ENCODE measurements at places on chromosomes 13 and 19. TPM values are rescaled to one million over a fixed set of nuclear protein-coding genes. Genes with fewer than 3 reads are reported as not detected.

DNA sequence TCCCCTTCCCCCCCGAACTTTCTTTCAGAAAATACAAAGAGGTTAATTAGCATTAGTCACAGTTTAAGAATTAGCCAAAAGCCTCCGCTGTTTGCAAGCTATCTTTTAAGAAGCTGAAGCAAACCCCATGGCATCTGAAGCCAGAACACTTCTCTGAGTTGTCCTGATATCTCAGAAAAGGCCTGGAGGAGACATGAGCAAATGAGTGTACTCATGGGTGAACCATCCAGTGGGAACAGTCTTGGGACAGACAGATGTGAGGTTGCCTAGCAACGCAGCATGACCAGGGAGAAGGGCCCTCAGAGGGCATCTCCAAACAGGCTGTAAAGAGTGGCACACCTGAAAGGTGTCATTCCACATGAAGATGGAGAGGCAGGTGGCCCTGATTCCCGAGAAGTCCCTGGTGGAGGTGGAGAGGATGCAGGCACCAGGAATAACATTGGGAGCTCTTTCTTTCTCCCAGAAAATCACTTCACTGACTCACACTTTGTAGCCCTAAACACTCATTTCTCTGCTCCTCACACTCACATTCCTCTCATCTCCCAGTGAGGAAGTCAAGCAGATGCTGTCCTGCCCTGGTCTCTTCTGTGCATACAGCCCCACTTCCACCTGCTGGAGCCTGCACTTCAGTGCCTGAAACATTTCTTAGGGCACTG lies 87.0 kb upstream of the TSHZ3 start:
- DNase-seq, result no peak

The KLHL1 gene
- total RNA-seq, result not detected

The PAF1 gene
- 31.9 TPM for total RNA-seq

The THSD1 gene
- 11.6 TPM for total RNA-seq
